ENCODE measurements at places on chromosomes 2 and 18.

- peak; percentile 0 for DNase-seq
These were observed 210.3 kb upstream of the ETAA1 start for GRCh38 chr2:67186871-67187270.

- DNase-seq: no peak
These were observed 63.6 kb downstream of the COX7A2L start for GRCh38 chr2:42297322-42297936.

- DNase-seq: no peak
These were observed 54.1 kb downstream of the EPB41L5 start for GRCh38 chr2:120066800-120067547.

- DNase-seq: no peak
These were observed 49.9 kb downstream of the SLC9A4 start for GRCh38 chr2:102522890-102523289.

DNA sequence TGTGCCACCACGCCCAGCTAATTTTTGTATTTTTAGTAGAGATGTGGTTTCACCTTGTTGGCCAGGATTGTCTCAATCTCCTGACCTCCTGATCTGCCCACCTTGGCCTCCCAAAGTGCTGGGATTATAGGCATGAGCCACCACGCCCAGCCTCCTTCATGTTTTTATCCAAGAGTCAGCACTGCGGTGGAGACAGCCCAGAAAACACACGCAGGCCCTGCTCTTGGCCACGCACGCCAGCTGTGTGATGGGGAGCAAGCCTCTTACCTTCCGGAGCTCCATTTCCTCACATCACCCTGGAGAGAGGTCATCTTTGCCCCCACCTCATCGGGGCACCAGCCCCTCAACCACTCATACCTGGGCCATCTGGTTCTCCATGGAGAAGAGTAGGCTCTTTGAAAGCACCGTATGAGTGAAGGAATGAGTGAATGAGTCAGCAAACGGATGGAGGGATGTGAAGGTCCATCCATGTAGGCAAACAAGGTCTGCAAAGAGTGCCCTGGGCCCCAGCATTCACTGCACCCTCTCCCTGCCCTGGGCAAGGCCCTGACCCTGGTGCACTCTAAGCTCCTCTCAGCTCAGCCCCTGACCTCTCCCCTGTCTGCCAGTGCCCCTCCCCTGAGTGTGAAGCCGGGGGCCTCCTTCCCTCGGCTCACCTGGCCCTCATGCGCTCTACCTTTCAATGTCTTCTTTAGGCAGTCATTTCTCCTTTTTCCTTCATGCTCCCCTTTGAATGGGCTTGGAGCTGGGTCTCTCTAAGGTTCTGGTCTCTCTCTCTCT, 7.4 kb downstream of the GYPC start:
- DNase-seq: no peak

DNA sequence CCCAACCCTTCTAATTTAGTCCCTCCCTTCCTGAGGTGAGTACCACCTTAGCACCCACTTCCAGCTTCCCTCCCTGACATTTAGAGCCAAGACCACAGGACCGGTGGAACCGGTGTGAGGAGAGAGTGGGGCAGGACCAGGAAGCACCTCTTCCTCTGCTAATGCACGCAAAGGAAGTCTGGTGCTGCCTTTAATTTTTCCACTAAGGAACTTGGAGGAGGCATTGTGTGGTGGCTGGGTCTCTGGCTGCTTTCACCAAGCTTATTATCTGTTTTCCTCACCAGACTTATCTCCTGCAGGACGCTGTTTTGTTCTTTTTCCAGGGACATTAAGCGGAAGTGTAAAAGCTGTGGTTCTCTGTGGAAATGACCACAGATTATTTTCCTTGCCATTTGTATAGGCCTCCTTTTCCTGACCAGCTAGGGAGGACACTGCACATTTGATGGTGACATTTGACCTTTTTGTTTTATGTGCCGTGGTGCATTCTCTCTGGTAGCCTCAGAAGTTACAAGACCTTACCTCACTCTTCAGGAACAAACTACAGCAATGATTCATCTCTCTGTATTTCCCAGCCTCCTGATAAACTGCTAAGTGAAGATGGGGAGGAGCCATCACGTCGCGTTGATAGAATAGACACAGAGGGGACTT, 39.8 kb upstream of the SPTBN1 start:
- DNase-seq: no peak

DNA sequence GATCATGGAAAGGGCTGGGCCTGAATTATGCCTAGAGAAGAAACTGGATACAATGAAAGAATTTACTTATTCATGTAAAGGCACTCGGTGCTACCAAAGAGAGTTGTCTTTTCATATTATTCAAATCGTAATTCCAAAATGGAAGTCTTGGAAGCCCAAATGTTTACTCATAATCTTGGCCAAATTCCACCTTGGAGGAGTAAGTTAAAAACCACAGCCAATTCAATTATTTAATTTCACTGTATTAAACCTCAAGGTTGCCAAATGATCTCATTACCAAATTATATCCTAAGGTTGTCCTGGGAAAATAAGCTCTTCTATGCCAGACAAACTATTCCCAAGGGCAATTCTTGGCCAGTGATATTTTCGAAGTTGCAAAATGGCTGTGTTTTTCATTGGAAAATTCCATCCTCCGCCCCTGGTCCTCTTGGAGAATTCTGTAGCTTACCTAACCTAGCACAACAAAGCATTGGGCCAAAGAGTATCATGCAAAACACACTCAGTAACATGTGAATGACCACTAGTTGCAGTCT, 11.1 kb upstream of the VPS4B start:
- DNase-seq: peak; percentile 29

DNA sequence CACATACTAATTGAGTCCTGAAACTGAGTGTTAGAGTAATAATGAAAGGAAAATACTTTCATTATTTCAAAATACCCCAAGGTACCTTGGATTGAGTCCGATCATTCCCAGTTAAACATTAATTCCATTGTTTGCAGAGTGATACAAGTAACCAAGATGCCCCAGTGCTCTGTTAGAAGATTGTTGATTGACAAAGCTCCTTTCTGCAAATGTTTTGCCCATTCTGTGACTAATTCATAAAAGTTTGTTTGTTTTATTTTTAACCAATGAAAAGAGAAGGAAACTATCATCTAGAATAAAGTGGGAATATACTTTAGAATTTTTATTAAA, 124.0 kb downstream of the GULP1 start:
- no peak for DNase-seq

GRCh38 chr2:113973810-113974209, 83.9 kb downstream of the ACTR3 start:
- DNase-seq: no peak

DNA sequence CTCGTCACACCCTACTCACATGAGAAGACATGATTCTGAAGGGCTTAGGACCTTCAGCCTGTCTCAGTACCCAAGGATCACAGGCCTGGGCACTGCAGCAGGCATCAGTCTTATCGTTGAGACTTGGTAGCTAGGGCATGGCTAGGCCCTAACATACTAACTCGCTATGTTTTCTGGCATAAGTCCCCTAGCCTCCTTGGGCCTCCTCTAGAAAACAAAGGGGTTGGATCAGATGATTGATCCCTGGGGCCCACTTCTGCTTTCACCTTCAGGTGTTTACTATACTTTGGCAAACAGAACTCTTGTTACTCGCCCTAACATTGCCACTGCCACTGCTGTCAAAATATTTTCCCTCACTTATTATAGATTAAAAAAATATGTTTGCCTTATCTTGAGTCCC, 44.2 kb downstream of the VSNL1 start:
- no peak for DNase-seq

DNA sequence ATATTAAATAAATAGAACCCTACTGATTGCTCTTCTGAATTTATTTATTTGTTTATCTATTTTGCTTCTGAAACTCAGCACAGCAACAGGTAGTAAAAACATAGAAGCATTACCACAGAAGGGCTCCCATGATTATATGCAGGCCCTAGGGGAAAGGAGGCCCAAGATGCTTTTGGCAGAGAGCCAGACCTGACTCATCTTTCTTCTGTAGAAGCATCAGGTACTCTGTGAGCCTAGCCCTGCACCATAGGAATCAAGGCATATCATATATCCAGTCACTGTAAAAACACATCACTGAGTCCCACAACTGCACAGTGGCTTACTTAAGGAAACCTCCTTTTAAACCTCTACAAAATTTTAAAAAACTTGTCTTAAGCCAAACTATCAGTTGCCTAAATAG, 1.8 kb downstream of the SCN9A start:
- peak; percentile 75 for DNase-seq

- DNase-seq: peak; percentile 40
These were observed 53.2 kb upstream of the CCDC85A start for GRCh38 chr2:56130463-56131070.

DNA sequence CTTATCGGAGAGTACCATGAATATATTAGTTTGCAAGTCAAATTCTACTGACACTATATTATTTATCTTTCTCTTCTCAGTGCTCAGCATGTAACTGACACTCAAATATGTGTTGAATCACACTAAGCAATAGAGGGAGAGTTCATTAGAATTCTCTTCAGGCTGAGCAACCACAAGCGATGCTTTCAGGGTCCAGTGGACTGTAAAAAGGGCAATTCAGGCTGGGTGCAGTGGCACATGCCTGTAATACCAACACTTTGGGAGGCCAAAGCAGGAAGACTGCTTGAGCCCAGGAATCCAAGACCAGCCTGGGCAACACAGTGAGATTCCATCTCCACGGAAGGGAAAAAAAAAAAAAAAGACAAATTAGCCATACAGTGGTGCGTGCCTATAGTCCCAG, 16.3 kb downstream of the PDE6D start:
- DNase-seq: no peak

DNA sequence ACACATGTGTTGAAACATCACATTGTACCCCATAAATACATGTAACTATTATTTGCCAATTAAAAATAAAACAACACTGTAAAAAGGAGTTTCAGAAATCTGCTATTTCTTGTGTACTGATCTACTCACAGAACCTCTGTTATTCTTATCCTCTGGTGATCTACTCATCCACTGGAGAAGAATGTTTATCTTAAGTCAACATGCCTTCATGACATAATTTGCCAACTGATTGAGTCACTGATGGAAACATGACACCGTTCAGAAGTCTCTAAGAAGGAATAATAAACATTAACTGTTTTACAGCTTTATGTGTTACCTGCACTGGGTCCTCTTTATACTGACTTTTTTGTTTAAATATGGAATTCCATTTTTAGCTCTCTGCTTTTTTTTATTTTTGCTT, 555.2 kb downstream of the DCDC2C start:
- DNase-seq: no peak

DNA sequence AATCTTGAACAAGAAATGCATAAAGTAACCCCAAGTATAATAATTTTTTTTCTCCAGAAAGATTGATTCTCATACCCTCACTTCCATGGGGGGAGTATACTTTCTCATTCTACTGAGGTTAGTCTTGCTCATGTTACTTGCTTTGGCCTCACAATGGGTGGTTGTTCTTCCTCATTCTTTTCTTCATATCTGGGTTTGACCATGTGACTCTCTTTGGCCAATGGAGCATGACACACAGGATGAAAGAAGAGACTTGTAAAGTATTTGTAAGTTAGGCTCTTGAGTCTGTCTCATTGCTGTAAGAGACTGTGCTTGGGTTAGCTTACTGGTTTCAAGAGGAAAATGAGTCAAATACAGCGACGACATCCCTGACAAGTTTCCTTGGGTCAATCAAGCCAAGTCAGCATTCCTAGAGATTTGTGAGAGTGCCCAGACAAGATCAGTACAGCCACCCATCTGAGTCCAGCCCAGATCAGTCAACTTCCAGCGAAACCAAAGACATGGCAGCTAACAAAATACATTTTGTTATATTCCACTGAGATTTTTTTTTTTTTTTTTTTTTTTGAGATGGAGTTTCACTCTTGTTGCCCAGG, 970.2 kb downstream of the BCL11A start:
- DNase-seq: peak; percentile 1

DNA sequence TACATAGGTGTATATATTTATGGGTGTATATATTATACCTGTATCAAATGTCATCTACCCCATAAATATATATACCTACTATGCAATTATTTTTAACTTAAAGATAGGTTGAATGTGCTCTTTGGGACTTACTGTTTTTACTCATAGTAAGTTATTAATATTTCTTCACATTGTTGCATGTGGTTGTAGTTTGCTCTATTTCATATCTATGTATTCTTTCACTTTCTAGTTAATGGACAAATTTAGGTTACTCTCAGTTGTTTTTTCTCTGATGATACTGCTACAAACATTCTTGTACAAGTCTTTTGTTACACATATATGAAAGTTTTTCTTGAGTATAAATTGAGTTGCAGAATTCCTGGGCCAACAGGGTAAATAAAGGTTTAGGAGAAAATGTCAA, 601.8 kb upstream of the ID2 start:
- DNase-seq: no peak

GRCh38 chr18:48504819-48505218, 34.0 kb upstream of the CTIF start:
- no peak for DNase-seq

DNA sequence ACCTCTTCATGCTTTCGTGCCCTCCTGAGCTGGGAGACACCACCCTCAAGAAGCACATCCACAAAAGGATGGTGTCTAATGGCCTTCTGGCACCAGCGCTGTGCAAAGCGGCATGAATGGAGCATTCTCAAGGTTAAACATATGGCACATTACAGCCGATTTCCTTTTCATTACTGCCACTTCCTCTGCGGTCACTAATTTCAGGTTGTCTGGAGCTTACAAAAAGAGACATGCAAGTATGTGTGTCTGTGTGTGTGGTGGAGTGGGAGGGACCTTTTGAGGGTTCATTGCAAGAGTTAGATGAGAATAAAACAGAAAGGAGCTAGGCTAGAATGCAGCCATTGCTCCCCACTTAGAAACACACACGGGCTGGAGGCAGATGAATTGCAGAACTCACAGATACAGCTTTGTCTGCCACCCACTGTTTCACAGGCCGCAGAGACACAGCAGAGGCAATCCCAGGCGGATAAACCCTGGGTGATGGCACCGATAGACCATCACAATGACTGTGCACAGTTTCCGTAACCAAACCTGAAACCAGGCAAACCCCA, 76.0 kb downstream of the TGIF1 start:
- DNase-seq: peak; percentile 48

- no peak for DNase-seq
These were observed 196.6 kb upstream of the SALL3 start for GRCh38 chr18:78782951-78783563.

GRCh38 chr2:128282246-128282975, 36.3 kb downstream of the HS6ST1 start:
- DNase-seq: no peak

GRCh38 chr2:129302561-129303183, 676.8 kb upstream of the RAB6C start:
- no peak for DNase-seq

DNA sequence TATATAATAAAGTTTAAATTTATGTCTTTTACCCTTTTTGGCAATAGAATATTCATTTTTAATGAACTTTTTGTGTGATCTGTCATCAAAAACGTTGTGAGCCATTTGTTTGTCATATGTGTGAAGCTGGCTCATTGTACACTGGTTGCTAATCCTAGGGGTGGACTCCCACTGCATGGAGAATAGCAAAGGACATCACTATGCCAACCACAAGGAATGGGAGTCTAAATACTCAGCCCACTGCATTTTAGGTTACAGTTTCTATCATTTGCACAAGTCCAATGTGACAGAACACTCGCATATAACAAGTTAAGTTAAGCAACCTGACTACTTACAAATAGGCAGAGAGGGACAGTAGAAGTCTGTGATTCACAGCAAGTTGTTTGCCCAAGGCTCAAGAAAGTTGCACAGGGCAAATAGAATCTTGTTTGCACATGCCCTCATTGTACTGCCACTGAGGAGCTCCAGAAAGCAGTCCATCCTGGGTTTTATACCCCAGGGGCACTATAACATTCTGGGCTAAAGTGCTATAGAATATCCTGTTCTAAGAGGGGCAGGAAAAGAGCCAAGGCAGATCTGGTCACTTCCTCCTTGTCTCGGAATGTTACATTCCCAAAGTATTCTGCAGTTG, 545.9 kb upstream of the GCFC2 start:
- DNase-seq: no peak

- DNase-seq: no peak
These were observed 204.8 kb upstream of the PARD3B start for GRCh38 chr2:204340511-204340910.

All from fibroblast of skin of right biceps (primary cell).